Mesothelial cell of epicardium (in vitro differentiated cells): ENCODE measurements at places on chromosomes 6 and 20. TPM values are rescaled to one million over a fixed set of nuclear protein-coding genes. Genes with fewer than 3 reads are reported as not detected.

- H3K27ac ChIP-seq, result no peak overlapping the region
- H3K4me1 ChIP-seq, result no peaks in the 10 kb centered on the region
- H3K36me3 ChIP-seq, result no peaks in the 10 kb centered on the region
- H3K27me3 ChIP-seq, result peaks cover 4% of the 10 kb centered on the region
- no peak overlapping the region for H3K4me3 ChIP-seq
Measured at GRCh38 chr20:21874127-21874526, 168.7 kb downstream of the PAX1 start.

- DNase-seq, result no peak
- no peak overlapping the region for H3K27ac ChIP-seq
- peaks cover 15% of the 10 kb centered on the region for H3K4me1 ChIP-seq
Measured at GRCh38 chr20:51385646-51386530, 156.6 kb downstream of the NFATC2 start.

DNA sequence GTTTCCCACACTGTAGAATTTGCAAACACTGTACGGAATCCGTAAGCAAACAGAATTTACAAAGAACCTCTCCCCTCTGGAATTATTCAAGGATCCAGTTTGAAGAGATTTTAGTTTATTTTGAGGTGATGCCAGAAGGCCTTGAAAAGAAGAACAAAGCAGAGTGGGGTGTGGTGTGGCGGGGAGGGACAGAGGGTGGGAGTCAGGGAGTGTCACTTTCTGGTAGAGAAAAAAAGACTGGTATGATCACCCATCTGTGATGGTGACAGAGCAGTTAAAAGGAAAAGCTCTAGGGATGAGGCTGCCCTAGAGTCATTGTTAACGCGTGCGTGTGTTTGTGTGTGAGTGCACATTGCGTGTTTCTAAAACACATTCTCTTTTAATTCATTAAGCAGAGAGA is 97.0 kb upstream of the F13A1 start:
- H3K4me1 ChIP-seq, result no peaks in the 10 kb centered on the region
- H3K27ac ChIP-seq, result no peak overlapping the region
- H3K4me3 ChIP-seq, result no peak overlapping the region
- DNase-seq, result no peak

GRCh38 chr20:18172379-18172778 is 34.7 kb downstream of the KAT14 start:
- no peak overlapping the region for H3K4me3 ChIP-seq
- H3K4me1 ChIP-seq, result no peaks in the 10 kb centered on the region
- no peak for DNase-seq
- no peak overlapping the region for H3K27ac ChIP-seq
- no peaks in the 10 kb centered on the region for H3K27me3 ChIP-seq

GRCh38 chr6:119205911-119206618 is 127.6 kb upstream of the FAM184A start:
- peaks cover 18% of the 10 kb centered on the region for H3K4me1 ChIP-seq
- H3K4me3 ChIP-seq, result no peak overlapping the region
- no peak overlapping the region for H3K27ac ChIP-seq
- H3K36me3 ChIP-seq, result peaks cover 8% of the 10 kb centered on the region
- DNase-seq, result no peak
- no peaks in the 10 kb centered on the region for H3K27me3 ChIP-seq

DNA sequence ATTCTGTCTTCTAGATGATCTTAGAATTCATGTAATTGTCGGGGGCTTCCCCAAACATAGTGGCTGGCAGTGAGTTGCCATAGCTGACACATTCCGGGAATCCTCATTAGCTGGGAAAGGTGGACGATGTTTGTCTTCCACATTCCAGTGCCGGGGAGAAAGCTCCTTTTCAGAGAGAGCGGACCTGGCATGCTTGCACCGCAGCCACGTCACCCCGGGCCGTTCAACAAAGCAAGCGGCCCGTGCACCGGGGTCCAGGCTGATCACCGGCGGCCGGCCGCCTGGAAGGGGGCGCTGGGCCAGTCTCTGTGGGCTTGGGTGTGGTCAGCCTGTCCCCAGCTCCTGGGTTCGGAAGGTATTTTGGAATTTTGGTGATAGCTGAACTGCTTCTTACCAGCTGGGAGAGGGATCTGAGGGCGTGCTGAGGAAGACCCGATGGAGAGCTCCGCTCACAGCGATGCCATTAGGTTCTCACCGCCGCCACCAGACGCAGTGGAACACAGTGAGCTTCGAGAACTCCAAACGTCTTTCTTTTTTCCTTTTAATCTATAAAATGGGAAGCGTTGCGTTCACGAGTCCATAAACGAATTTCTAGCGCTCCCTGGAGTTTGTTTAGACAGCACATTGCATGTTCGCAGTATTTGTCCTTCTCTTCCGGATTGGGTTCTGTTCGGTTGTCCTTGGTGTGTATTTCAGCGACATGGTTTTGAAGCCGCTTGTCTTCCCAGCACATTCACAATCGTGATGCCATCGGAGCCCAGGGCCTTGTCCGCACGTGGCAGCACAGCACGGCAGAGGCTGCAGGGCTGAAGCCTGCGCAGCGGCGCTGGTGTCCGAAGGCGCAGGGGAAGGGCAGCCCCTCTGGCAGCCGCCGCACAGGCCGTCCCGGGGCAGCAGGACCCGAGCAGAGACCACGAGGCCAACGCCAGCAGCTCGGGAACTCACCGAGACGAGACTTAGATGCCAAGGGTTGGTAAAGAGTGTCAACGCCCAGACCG is 557.6 kb downstream of the QKI start:
- H3K27me3 ChIP-seq, result peaks cover 7% of the 10 kb centered on the region
- no peak overlapping the region for H3K4me3 ChIP-seq
- H3K4me1 ChIP-seq, result peaks cover under 1% of the 10 kb centered on the region

Gene MUC22
- not detected in 3 replicates for total RNA-seq

- no peak overlapping the region for H3K4me3 ChIP-seq
- no peaks in the 10 kb centered on the region for H3K36me3 ChIP-seq
- H3K27me3 ChIP-seq, result peaks cover 25% of the 10 kb centered on the region
- DNase-seq, result no peak
- H3K27ac ChIP-seq, result no peak overlapping the region
- no peaks in the 10 kb centered on the region for H3K4me1 ChIP-seq
Measured at GRCh38 chr6:170504479-170504878, 48.6 kb downstream of the PSMB1 start.
